ENCODE measurements at places on chromosomes 6 and 20.

- ATAC-seq = no peak
These were observed 63.6 kb upstream of the NOX3 start for GRCh38 chr6:155519176-155519738.

DNA sequence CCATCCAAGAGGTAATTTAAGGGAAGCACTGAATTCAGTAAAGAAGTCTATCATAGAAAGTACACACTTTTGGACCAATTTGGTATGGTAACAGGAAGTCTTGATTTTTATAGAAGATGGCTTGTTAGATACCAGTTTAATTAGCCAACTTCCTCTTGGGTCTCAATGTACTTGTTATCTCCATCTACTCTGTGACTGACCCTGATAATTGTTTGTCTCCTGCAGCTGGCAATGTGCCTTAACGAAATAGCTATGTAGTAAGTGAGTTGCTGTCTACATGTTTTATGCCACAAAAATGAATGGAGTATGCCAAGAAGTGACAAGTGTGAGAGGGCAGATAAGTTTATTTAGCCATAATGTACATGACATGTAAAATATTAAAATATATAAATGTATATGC is 410.5 kb upstream of the MAN1A1 start:
- ATAC-seq = no peak

DNA sequence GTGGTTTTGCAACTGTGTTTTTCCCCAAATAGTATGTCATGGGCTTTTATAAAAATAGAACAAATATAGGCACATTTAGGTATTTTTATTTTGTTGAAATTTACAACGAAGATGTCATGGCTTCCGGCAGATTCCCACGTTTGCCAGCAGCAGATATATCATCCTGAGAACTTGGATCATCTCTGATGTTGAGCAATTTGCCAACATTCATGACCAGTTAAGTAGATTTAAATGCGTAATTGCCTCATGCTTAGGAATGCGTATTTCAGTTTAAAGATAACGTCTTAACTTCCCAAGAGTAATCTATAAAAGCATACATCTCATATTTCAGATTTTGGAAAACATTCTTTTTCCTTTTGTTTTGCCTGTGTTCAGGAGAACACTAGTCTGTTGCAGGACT is 457.8 kb downstream of the QKI start:
- ATAC-seq = no peak

GRCh38 chr6:44558024-44558831 is 170.7 kb downstream of the CDC5L start:
- no peak for ATAC-seq

GRCh38 chr6:13260831-13261230 is 67.5 kb downstream of the TBC1D7 start:
- no peak for ATAC-seq

DNA sequence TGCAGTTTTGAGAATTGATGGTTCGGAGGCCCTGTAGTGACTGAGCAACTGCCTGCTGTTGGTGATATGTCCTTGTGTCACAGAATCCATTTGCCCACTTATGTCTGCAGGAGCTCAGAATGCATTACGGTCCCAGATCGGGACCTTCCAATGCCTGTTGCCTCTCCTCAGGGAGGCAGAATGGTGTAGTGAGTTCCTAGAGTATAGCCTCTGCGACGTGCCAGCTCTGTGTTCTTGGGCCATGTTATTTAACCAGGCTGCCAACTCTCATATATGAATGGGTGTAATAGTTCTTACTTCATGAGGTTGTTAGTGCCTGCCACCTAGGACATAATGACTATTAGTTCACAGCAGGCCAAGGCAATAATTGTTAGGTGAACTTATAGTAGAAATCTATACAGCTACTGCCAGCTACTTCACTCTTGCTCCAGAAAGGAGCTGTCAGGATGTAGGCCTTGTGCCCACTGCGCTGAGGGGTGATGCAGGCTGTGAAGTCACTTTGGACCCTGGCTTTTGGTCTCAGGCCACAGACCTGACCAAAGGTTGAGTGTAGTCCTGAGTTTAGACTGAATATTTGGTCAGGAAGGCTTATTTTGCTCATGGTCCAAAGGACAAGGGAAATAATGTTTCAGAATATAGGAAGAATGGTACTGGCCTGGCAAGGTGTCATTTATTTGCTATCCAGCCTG is 82.1 kb downstream of the ASXL1 start:
- no peak for ATAC-seq

- no peak for ATAC-seq
These were observed 43.5 kb downstream of the ADGRG6 start for GRCh38 chr6:142345261-142345660.

DNA sequence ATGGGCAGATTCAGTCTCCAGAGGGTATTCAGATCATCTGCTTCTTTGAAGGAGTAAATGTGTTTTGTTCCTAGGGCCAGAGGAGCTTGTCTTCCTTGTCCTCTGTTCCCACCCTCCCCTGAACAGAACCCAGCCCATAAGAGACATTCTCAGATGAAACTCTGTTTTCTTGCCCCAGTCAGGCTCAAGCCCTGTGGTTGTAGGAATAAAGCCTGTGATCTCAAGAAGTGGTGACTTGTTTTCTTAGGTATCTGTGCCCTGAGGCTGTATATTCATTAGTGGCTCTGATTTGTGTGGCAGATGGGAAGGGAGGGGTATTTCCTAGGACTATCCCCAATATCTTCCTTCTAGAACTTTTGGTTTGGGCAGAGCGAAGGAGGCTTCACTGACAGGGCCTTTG is 27.9 kb downstream of the GSS start:
- ATAC-seq = no peak

All from activated T-helper 17 cell treated with anti-CD3 and anti-CD28 coated beads, Interleukin-2, amount 50 U/mL, for 72 hours (primary cell).